ENCODE measurements at places on chromosomes 3 and 15. TPM values are rescaled to one million over a fixed set of nuclear protein-coding genes. Genes with fewer than 3 reads are reported as not detected.

- DNase-seq: no peak
Measured at GRCh38 chr3:139537795-139538621, 1.5 kb downstream of the RBP1 start.

DNA sequence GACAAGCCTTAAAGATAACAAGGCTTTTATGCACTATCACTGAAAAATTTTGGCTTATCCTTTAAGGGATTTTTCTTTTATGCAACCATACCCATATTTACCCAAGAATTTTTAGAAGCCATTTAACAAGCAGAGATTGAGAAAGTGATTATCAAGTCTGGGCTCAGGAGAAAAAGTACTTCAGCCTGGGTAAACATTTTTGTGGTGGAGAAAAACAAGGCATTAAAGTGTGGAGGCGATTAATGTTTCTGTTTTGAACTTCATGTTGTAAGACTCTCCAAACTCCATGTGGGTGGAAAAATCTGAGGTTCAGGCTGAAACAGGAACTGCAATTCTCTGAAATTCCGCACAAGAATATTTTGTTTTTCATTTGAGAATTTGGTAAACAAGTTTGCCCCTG is 260.4 kb upstream of the KCNMB2 start:
- no peak for DNase-seq

The LYSMD2 gene
- 6.8 TPM for polyA plus RNA-seq

DNA sequence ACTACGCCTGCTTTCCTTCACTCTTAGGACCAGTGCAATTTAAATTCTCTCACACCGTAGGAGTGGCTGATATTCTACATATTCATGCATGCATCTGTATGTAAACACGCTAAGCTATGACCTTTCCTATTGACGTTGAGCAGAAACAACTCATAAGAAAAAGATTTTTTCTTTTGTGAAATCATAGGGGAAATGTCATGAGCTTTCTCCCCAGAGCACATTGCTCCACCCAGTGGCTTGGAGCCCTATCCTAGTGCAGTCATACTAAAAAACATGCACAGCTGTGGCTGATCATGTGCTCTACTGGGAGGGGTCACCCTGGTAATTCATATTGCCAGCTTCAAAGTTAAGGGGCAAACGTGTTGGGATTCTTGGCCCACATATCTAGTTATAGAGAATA is 1.8 kb upstream of the MESD start:
- peak; percentile 73 for DNase-seq

The ZNF620 gene
- 1.2 TPM for polyA plus RNA-seq

DNA sequence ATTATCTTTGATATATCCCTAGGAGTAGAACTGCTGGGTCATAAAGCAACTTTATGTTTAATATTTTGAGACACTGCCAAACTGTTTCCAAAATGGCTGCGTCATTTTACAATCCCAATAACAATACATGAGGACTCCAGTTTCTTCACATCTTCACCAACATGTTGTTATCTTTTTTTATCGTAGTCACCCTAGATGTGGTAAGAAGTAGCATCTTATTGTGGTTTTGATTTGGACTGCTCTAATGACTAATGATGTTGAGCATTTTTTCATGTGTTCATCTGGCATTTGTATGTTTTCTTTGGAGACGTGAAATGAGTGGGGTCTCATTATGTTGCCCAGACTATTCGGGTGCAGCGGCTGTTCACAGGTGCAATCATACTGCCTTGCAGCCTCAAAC is 83.8 kb downstream of the MAP4 start:
- DNase-seq: no peak

The CTXN2 gene
- polyA plus RNA-seq: not detected

GRCh38 chr3:38118421-38119247 is 18.3 kb downstream of the ACAA1 start:
- no peak for DNase-seq

- DNase-seq: no peak
Measured at GRCh38 chr3:78273326-78273725, 1233.4 kb downstream of the ROBO2 start.

DNA sequence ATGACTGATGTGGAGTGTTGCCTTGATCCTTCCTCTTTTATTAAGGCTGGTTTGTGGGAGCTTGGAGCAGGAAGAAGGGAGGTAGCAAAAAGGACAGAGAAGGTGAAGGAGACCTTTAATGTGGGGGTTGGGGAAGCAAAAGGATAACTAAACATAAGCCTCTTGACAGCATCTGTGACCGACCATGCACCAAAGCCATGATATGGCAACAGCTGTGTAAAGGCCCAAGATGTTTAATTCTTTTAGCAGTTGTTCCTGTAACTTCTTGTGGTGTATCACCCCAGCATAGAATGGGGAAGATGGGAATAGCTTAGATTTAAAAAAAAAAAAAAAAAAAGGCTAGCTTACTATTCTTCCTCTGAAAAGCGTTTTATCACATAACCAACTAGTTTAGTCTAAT is 194.7 kb downstream of the KLHL25 start:
- DNase-seq: no peak

DNA sequence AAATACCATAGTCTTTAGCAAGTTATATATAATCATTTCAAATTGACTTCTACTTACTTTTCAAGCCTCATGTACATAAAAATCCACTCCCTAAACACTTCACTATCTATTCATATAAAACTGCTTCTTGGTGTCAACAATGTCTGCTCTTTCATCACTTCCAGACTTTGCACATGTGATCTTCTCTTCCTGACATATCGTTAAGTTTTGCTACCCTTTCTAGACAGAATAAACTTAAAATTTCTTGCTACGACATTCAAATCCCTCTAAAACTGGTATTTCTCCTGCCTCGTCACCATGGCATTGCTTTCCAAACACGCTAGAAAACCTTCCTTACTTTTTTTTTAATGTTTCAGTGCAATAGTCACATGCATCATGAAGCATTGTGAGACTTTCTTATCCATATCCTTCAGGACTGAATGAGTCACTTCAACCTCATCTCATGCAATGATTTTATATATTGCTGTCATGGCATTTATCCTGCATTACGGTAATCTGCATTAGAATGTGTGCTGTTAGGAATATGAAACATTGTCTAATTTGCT is 122.8 kb downstream of the GMNC start:
- no peak for DNase-seq

DNA sequence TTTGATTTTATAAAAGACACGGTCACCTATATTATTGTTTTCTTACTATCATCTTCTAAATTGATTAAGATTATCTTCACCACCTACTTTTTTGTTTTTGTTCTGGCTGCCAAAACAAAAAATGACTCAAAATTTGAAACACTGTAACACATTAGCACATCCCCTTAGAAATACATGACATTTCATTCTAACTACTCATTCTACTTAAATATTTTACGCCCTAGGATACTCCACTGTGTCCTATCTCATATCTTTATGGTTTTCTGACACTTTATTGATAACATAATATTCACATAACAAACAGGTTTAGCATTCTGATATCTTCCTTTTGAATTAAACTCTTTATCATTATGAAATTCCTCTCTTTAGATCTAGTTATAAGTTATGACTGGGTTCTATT is 656.2 kb downstream of the GBE1 start:
- no peak for DNase-seq

GRCh38 chr3:26202169-26202568 is 412.3 kb downstream of the OXSM start:
- no peak for DNase-seq

GRCh38 chr15:70605606-70606410 is 157.6 kb downstream of the UACA start:
- peak; percentile 71 for DNase-seq

GRCh38 chr3:143000528-143000927 is 842 bp upstream of the U2SURP start:
- no peak for DNase-seq

GRCh38 chr3:49940667-49941249 is 808 bp downstream of the RBM6 start:
- no peak for DNase-seq

DNA sequence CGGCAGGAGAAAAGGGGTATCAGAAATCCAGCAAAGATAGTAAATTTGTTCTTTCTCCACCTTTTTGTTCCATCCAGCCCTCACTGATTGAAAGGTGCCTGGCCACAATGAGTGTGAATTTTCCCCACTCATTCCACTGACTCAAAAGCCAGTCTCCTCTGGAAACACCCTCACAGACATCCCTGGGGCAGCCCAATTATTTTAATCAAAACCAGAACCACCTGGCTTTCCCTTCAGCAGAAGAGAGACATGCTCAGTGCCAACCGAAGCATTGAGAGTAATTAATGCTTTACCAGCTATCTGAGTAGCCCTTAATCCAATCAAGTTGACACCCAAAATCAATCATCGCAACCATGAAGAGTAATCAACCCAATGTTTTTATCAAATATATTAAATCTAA is 1129.6 kb upstream of the GBE1 start:
- DNase-seq: no peak

- no peak for DNase-seq
Measured at GRCh38 chr15:58880320-58880719, 53.2 kb downstream of the SLTM start.

DNA sequence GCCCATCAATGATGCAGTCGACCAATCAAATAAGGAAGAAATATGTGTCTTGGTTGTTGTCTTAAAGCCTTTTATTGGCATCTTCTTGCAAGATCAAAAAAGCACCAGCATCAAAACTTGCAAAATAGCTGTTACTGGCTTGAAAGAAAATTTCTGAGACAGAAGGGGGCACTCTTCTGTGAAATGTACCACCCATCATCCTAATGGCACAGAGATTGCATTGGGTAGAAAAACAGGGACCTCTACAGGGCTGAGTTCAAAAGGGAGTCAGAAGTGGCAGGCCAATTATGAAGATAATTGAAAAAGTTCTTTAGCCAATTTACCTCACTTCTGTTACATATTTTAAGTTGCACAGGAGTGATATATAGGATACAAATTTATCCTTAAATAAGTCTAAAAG is 122.3 kb upstream of the GPR149 start:
- no peak for DNase-seq

The HCN4 gene
- polyA plus RNA-seq: not detected

DNA sequence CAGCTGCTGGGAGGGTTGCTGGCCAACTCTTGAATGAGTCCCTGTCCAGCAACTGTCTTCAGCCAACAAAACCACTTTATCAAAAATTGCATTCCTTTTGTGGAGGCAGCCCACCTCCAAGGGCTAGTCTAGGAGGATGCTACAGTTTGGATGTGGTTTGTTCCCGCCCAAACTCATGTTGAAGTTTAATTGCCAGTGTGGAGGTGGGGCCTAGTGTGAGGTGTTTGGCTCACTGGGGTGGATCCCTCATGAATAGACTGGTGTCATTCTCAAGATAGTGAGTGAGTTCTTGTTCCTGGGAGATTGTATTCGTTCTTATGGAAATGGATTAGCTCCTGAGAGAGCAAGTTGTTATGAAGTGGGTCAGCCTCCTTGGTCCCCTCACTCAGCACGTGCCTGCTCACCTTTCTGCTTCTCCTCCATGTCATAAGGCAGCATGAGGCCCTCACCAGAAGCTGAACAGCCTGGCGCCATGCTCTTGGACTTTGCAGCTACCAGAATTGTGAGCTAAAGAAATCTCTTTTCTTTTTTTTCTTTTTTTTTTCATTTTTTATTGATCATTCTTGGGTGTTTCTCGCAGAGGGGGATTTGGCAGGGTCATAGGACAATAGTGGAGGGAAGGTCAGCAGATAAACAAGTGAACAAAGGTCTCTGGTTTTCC is 4.2 kb upstream of the RFC4 start:
- DNase-seq: no peak

The ARL6IP5 gene
- polyA plus RNA-seq: 171 TPM

The IL17RC gene
- polyA plus RNA-seq: 10.8 TPM
